ENCODE measurements at places on chromosomes 2 and 18. TPM values are rescaled to one million over a fixed set of nuclear protein-coding genes. Genes with fewer than 3 reads are reported as not detected.

IMPACT gene
- total RNA-seq, result 33.3 TPM

MYOM1 gene
- total RNA-seq, result 3.9 TPM

MPP4 gene
- total RNA-seq, result not detected

SERPINB3 gene
- total RNA-seq, result not detected

ITPRIPL1 gene
- 3.1 TPM for total RNA-seq

SLC8A1 gene
- 18.5 TPM for total RNA-seq

ITGB6 gene
- not detected for total RNA-seq

PREPL gene
- total RNA-seq, result 28.9 TPM

LHCGR gene
- total RNA-seq, result 1.7 TPM

ALPP gene
- not detected for total RNA-seq

TNFRSF11A gene
- 17.1 TPM for total RNA-seq

ST8SIA3 gene
- total RNA-seq, result not detected

TGIF1 gene
- 59.3 TPM for total RNA-seq

GRCh38 chr2:147368306-147368705 lies 476.5 kb upstream of the ACVR2A start:
- no peak for DNase-seq

DNA sequence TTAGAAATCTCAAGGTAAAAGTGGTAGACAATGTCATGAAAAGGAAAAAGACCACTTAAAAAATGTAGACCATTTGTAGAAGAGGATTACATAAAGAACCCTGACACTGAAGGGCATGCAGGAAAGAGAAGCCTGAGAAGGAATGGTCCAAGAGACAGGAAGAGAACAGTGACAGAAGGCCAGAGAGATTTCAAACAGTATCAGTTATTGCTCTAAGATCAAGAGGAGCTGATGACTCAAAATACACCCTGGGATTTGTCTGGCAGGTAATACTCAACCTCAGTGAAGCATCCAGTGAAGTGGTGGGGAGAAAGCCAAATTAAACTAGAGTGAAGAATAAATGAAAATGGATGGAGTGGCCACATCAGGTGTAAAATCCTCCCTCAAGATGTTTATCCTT lies 100.5 kb downstream of the PDE11A start:
- DNase-seq, result no peak

GRCh38 chr2:85589982-85590791 lies 5.4 kb upstream of the RNF181 start:
- DNase-seq, result no peak

- DNase-seq, result no peak
These were observed 93.6 kb upstream of the NFATC1 start for GRCh38 chr18:79302120-79302519.

- DNase-seq, result no peak
These were observed 84.3 kb downstream of the NETO1 start for GRCh38 chr18:72783530-72783929.

DNA sequence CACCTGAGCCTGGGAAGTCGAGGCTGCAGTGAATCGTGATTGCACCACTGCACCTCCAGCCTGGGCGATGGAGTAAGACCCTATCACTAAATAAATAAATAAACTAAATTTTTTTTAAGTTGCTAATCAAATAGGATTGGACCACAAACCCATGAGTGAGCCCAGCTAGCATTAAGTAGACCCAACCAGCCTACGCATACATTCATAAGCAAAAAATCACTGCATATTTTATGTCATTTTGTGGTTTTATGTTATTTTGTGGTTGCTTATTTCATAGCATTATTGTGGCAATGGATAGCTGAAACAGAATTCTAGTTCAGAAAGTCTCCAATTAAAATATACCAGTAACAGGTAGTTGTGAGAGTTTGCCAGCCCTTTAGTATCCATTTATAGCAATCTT lies 29.1 kb upstream of the ZC3H15 start:
- DNase-seq, result no peak

DNA sequence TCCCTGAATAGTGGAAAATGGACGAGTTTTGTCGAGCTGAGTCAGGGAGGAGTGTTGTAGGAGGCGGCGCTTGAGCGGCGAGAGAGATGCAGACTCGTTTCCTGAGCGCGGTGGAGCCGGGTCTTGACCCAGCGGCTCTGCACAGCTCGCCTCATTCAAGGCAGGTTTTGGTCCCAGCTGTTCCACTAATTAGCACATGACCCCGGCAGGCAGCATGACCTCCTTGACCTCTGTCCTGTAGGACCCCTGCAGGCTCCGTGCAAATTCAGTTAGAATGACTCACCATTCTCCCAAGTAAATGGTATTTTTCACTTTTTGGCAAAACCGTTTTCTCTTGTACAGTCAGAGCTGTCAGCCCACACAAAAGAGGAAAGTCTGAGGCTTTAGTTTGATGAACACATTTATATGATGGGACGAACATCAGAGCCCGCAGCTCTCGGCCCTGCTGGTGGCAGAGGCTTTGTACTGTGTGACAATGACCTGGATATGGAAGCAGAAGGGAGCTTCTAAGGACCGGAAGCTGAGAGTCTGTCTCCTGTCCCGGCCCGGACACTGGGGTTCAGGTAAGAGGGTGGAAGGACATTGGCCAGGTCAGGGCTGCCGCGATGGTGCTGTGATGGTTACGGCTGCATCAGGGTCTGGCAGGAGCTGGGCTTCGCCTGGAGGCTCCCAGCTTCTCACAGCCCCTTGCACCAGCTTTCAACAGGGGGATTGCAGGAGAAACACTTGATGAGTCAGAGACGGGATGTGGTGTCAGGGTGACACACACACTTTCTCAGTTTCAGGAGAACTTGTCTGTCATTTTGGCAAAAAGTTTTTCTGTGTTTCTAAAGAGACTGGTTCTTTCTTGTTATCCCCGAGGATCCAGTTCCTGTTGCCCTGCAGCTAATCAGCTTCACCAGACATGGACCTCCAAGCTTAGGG lies 29.9 kb upstream of the ALKAL2 start:
- DNase-seq, result no peak

DNA sequence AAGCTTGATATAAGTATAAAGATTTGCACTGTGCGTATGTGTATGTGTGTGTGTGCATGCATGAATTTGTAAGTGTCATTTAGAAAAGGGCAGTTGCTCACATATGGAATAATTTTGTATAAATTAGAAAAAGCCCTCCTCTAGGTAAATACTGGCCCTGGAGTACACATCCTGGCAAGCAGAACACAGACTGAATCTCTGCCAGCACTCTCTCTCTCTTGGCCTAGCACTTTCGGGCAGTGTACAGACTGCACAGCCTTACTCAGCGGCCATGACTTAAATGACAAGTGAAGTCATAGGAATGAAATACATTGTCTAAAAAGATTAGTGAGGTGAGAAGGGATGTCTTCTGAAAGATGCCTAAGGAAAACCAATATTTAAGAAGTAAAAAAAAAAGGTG lies 214.1 kb downstream of the RDH14 start:
- no peak for DNase-seq

DNA sequence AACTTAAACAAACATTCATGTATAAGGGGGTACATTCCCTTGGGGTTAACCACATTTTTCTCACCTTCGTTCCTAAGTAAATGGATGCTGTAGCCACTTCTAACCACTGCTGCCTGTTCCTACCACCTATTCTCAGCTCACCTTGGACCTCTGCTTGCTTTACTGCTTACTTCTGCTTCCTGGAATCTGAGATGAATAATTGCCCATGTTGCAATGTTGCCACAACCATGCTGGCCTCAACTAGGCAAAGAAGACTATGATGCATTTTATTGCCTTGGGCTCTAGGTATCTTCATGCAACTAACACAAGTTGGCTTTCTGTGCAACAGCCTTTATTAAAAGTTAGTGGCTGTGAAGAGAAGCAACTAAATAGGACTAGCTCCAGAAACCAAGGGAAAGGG lies 106.3 kb upstream of the TCF4 start:
- DNase-seq, result no peak

DNA sequence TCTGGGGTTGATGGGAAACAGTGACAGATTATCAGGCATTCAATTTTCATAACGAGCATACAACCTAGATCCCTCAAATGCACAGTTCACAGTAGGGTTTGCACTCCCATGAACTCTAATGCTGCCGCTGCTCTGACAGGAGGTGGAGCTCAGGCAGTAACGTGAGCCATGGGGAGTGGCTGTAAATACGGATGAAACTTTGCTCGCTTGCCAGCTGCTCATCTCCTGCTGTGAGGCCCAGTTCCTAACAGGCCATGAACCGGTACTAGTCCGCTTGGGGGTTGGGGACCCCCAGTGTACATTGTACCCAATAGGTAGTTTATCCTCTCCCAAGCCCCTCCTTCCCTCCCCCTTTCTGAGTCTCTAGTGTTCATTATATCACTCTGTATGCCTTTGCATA lies 94.6 kb downstream of the PTH2R start:
- DNase-seq, result no peak

GRCh38 chr2:228417526-228417925 lies 236.0 kb upstream of the SPHKAP start:
- DNase-seq, result no peak

DNA sequence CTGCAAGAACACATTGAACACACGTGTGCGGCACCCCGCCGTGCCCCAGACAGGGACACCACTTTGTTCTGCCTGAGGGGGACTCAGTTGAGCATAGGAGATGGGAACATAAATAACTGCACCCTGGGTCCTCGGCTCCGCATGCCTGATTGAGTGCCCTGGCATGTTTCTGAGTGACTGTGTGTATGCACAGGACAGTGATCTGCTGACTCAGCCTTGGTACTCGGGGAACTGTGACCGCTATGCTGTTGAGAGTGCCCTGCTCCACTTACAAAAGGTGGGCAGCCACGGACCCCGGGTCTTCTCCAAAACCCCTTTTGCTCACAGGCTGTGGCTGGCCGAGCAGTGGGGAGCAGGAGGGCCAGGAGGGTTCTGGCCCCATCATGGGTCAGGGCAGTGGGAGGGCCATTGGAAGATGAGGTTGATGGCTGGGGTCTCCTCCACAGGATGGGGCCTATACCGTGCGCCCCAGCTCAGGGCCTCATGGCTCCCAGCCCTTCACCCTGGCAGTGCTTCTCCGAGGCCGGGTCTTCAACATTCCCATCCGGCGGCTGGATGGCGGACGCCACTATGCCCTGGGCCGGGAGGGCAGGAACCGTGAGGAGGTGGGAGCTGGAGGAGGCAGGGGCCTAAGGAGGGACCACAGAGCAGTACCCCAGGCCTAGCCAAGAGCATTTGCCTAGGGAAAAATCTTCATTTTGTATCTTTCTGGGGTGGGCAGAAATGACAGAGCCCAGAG lies 16.9 kb downstream of the SH2D6 start:
- no peak for DNase-seq

GRCh38 chr2:114610677-114611076 lies 168.2 kb downstream of the DPP10 start:
- DNase-seq, result no peak

- no peak for DNase-seq
These were observed 89.6 kb upstream of the MAP3K20 start for GRCh38 chr2:172986040-172986439.

DNA sequence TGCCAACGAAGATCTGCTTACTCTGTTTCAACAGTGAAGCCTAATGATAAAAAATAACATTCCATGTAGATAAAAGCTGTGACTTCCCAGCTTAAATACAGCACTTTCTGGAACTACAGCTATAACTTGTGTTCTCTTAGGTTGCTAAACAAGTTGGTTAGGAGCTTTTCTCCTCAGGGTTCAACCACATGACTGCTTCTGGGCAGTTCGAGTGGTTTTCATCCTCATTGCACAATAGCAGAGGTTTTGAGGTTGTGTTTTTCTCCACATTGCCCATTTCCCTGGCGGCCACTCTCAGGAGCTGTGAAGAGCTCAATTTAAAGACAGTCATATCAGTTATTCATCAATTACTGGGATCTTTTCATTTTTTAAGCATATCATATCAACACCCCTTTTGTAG lies 102.2 kb upstream of the CYP1B1 start:
- no peak for DNase-seq

DNA sequence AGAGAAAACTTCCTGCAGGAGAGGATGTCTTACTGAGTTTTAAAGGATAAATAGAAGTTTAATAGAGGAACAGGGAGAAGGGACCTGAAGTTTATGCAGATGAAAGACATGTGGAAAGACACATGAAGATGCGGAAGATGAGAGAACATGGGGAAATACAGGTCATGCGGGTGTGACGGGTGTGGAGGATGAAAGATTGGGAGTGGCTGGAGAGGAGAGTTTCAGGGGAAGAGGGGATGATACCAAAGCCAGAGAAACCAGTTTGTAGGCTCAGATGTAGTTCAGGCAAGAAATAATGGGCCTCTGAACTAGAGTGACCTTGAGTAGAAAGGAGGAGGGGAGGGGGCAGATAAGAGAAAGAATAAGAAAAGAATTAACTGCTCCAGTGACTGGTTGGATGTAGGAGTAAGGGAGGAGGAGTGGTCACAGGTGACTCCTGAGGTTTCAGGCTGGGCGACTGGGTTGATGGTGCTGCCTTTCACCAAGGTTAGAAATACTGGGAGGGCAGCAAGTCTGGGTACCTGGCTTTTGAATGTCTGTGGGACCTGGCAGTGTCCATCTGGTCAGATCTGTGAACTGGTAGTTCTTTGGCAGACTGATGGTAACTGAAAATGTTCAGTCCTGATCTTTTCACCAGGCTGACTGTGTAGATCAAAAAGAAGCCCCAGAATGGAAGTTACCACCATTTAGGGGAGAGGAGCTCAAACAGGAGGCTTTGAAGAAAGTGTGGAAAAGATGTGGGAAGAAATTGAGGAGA lies 69.4 kb downstream of the TET3 start:
- DNase-seq, result no peak

DNA sequence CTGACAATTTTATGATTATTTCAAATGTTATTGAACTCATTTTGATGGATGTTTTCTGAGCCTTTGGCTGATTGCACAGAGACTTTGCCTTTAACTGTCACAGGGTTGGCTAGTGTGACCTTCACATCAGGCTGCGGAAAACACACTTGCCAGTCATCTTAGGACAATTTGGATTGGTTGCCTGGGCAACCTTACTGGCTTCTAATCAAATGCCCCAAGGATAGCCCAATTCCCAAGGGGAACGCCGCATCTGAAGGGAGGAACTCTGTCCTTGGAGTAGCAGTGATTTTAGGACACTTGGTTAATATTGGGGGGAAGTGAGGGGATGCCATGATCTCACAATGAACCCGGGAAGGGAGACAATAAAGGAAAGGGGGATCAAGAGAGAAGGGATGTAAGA lies 29.5 kb downstream of the OSBPL6 start:
- no peak for DNase-seq

Data from mesenteric fat pad (tissue), 1 donor.